CD4-positive, alpha-beta T cell treated with Interleukin-2 at 100 ng/mL for 4 hours (primary cell): ENCODE measurements at places on chromosomes 1 and 21.

DNA sequence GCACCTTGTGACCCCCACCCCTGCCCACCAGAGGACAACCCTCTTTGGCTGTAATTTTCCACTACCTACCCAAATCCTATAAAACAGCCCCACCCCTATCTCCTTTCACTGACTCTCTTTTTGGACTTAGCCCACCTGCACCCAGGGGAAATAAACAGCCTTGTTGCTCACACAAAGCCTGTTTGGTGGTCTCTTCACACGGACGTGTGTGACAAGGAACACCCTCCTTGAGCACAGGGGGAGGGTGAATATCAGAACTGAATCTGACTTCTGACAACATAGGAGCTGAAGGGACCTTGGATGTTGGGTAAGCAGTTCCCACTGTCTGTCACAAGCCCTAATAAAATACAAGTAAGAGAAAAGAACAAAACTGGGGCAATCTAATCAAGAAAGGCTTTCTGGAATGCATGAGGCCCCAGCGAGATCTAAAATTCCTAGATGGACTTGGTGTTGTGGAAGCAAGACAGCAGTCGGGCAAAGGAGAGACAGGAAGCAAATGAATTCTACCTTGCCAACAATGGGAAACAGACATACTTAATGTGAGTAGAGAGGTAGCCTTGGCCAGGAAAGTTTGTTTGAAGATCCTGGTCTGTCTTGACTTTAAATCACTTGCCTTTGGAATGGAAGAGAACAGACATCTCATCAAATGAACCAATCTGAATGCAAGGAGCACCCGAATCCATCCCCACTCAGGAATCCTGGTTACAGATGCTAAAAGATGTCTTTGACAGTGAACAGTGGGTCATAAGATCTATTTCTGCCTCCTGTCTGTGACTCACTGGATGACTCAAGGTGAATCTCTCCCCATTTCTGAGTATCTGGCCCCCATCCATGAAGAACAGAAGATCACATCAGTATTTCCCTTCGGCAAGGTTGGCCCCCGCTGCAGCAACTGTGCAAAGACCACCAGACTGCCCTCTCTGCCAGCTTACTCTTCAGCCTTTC lies 53.3 kb downstream of the OLFML3 start:
- no peak for DNase-seq

DNA sequence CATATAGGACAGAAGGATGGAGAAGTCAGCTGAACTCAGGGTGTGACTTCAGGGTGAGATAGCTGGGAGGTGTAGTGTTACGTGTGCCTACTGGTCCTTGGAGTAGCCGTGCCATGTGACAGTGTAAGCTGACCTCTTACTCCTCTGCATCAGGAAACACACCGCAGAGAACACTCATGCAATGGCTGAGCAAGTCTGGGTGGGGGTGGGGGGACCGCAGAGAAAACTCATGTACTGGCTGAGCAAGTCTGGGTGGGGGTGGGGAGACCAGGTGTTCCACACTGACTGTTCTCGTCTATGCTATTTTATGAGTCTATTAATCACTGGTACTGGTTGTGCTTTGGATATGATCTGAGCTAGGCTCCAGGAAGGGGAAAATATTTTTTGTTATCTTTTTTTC lies 233.1 kb downstream of the PAPPA2 start:
- DNase-seq: no peak

DNA sequence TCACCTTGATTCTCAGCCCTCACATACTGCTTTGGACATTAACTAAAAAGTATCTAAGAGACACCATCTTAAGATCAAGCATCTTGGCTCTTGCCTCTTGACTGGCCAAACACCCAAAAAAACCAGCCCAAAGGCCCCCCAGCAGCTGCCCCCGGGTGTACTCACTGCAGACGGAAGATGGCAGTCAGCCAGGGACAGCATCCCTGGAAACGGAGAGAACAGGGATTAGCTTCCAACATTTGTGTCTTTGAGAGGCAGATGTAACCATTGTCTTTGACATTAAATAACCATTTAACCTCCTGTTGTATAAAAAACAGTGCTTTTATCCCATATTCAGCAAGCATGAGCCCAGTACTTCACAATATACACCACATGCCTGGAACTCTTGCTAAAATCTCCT lies 11.3 kb downstream of the TMEM63A start:
- DNase-seq: no peak

GRCh38 chr1:55774446-55774845 lies 559.3 kb upstream of the USP24 start:
- DNase-seq: no peak

- no peak for DNase-seq
Measured at GRCh38 chr1:62417351-62417999, 19.4 kb upstream of the USP1 start.

GRCh38 chr1:155940993-155941844 lies at the start of gene RXFP4:
Gene RXFP4, plus strand, starts transcription at chr1:155941638. Its CDS starts 72 bp downstream, at chr1:155941710.
- no peak for DNase-seq

- DNase-seq: no peak
Measured at GRCh38 chr1:221612047-221612777, 129.7 kb downstream of the DUSP10 start.
